ENCODE measurements at places on chromosomes 3 and 15.

DNA sequence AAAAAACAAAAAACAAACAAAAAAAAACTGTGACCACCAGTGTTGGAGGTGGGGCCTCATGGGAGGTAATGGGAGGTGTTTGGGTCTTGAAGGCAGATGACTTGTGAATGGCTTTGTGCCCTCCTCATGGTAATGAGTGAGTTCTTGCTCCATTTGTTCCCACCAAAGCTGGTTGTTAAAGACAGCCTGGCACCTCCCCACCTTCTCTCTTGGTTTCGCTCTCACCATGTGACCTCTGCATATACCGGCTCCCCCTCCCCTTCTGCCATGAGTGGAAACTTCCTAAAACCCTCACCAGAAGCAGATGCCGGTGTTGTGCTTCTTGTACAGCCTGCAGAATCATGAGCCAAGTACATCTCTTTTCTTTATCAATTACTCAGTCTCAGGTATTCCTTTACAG is 61.5 kb upstream of the ATP11B start:
- DNase-seq = no peak

DNA sequence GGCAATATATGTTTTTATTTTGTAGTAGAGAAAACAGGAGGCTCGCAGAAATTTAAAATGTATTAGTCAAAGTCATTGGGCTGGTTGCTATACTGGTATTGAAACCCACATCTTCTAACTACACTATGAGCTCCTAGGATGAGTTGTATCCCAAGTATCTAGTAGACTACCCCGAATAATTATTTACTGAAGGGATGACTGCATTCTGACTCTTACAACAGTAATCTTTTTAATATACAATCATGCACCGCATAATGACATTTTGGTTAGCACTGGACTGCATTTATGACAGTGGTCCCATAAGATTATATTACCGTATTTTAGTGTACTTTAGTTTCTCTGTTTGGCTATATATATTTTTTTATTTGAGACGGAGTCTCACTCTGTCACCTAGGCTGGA is 15.3 kb downstream of the PIGB start:
- DNase-seq = no peak

GRCh38 chr3:17544632-17545031 is 197.8 kb downstream of the TBC1D5 start:
- no peak for DNase-seq

DNA sequence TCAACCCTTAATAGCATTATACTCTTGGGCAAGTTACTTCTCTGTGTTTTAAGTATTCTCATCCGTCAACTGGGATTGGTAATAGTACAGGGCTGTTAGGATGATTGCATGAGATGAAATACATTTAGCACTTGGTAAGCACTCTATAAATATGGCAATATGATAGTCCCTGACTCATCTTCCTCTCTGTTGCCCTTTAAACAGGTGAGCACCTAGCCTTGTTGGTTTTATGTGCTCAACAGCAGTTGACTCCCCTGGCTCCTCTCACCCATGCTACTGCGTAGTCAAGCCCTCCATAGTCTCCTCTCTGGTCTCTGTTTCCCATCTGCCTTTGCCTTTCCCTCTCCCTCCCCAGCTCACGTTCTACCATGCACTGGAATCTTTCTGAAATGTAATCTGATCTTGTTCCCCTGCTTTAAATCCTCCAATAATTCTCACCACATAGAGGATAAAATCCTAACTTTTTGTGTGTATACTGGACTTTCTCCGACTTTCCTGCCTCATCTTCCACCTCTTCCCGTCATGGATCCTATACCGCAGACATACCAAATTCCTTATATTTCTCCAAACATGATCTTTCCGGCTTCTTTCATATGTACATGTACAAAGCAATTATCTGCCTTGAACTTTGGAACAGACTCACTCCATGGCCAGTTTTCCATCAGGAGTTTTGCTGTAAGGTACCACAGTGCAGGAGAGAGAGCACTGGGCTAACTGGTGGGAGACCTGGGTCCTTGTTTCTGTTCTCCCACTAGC is 42.3 kb downstream of the FSD2 start:
- DNase-seq = no peak

DNA sequence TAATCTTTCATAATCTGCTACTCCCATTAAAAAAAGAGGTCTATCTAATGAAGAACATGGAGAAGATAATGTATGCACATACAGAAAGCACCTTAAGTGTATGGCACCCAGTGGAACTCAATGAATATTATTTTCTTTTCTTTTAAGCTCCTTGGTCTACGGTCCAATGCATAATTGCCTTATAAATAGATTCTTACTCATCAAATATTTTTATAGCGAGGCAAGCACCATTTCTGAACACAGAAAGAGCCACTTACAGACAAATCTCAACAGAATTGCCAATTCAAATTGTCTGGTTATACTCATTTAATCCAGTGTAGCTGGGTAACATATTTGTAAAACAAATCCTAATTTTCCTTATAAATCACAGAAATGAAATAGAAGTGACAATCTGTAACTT is 6.3 kb downstream of the PDZRN3 start:
- no peak for DNase-seq

All from progenitor cell of endocrine pancreas (in vitro differentiated cells).